Lower lobe of right lung (tissue), 2 donors: ENCODE measurements at places on chromosomes 4 and X. TPM values are rescaled to one million over a fixed set of nuclear protein-coding genes. Genes with fewer than 3 reads are reported as not detected.

DNA sequence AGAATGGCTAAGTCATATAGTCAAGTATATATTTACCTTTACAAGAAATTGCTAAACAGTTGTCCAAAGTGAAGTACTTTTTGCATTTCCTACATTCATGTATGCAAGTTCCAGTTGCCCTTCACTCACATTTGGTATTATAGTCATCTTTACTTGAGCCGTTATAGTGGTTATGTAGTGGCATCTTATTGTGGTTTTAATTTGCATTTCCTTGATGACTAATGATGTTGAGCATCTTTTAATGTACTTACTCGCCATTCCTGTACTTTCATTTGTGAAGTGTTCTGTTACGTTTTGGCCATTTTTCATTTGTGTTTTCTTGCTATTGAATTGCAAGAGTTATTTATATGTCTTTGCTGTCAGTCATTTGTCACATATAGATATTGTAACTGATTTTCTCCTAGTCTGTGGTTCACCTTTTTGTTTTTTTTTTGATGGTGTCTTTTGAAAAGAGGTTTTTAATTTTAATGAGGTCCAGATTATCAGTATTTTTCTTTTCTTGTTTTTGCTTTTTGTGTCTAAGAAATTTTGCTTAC, 27.6 kb downstream of the ARFIP1 start:
- no peaks in the 10 kb centered on the region for H3K36me3 ChIP-seq
- no peaks in the 10 kb centered on the region for H3K27me3 ChIP-seq
- H3K4me3 ChIP-seq, result no peak overlapping the region
- no peak overlapping the region for H3K27ac ChIP-seq
- peaks cover 13% of the 10 kb centered on the region for H3K4me1 ChIP-seq
- DNase-seq, result no peak

- peaks cover 45% of the 10 kb centered on the region for H3K36me3 ChIP-seq
- H3K4me1 ChIP-seq, result no peaks in the 10 kb centered on the region
- DNase-seq, result no peak
- H3K4me3 ChIP-seq, result no peak overlapping the region
Measured at GRCh38 chr4:56007154-56007553, 58.4 kb downstream of the CEP135 start.

GRCh38 chrX:103932133-103932532, 30.3 kb upstream of the TMSB15B start:
- H3K4me1 ChIP-seq, result no peaks in the 10 kb centered on the region
- no peaks in the 10 kb centered on the region for H3K36me3 ChIP-seq
- H3K4me3 ChIP-seq, result no peak overlapping the region
- H3K27me3 ChIP-seq, result no peaks in the 10 kb centered on the region
- DNase-seq, result no peak
- no peak overlapping the region for H3K27ac ChIP-seq

- H3K4me3 ChIP-seq, result no peak overlapping the region
- no peaks in the 10 kb centered on the region for H3K4me1 ChIP-seq
- DNase-seq, result no peak
- no peak overlapping the region for H3K27ac ChIP-seq
- H3K27me3 ChIP-seq, result no peaks in the 10 kb centered on the region
- no peaks in the 10 kb centered on the region for H3K36me3 ChIP-seq
Measured at GRCh38 chr4:56182356-56182755, 204.9 kb downstream of the AASDH start.

DNA sequence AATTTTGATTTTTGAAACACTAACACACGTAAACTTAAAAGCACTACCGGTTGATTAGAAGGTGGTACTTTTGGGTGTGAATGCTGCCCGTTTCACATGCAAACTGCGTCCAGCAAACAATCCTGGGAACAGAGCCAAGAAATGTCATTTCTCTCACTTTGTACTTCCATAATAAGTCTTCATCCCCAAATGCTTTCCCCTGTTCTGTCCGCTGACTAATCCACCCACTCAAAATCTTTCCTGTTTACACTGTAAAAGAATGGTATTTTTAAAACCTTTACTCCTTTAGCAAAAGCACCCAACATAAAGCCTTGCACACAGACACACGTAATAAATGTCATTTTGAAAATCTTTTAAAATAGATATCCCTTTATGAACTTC, 39.1 kb upstream of the PDLIM5 start:
- peaks cover 19% of the 10 kb centered on the region for H3K4me1 ChIP-seq
- H3K36me3 ChIP-seq, result no peaks in the 10 kb centered on the region
- no peak overlapping the region for H3K27ac ChIP-seq
- H3K4me3 ChIP-seq, result no peak overlapping the region

- DNase-seq, result no peak
- H3K4me3 ChIP-seq, result no peak overlapping the region
- H3K36me3 ChIP-seq, result no peaks in the 10 kb centered on the region
- no peak overlapping the region for H3K27ac ChIP-seq
- no peaks in the 10 kb centered on the region for H3K27me3 ChIP-seq
Measured at GRCh38 chrX:28391528-28391927, 195.7 kb upstream of the IL1RAPL1 start.

- H3K4me3 ChIP-seq, result peak overlapping the region; percentile 61
- H3K27me3 ChIP-seq, result no peaks in the 10 kb centered on the region
- no peaks in the 10 kb centered on the region for H3K36me3 ChIP-seq
- peaks cover 10% of the 10 kb centered on the region for H3K4me1 ChIP-seq
Measured at GRCh38 chrX:153412746-153413720, 1.8 kb downstream of the ZFP92 start.

- no peaks in the 10 kb centered on the region for H3K27me3 ChIP-seq
- no peaks in the 10 kb centered on the region for H3K36me3 ChIP-seq
- H3K27ac ChIP-seq, result peak overlapping the region; percentile 88
Measured at GRCh38 chr4:84582302-84582987, 482 bp upstream of the CDS1 start.

TLR3 gene
- 26.8 TPM for total RNA-seq
